NCI-H2171 (cell line): ENCODE measurements at places on chromosomes 11 and 22.

- no peak for DNase-seq
These were observed 475.4 kb upstream of the FAT3 start for GRCh38 chr11:91749251-91749650.

DNA sequence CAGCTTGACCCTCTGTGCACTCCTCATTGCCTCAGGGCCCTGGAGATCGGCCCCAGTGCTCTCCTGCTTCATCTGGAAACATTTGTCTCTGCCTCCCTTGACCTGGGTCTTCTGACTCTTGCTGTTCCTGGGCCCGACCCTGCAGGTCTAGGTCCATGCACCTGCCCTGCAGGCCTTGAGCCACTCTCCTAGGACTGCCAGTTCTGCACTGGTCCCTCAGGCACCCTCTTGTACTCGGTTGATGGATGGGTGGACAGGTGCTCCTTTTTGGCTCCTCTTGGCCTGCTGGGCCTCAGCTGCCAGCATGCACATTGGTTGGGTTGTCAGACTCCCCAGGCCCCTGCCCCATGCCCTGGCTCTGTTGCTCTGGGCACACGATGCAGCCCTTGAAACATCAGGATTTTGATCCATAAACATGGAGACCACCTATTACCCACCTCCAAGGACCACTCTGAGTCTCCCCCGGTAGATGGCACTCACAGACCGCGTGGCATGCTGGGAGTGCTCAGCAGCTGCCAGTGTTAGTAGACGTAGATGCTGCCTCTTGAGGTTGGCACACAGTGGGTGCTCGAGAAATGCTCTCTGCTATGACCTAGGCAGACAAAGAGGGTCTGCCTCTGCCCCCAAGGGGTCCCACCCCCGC is 20.2 kb upstream of the ACR start:
- DNase-seq = no peak

DNA sequence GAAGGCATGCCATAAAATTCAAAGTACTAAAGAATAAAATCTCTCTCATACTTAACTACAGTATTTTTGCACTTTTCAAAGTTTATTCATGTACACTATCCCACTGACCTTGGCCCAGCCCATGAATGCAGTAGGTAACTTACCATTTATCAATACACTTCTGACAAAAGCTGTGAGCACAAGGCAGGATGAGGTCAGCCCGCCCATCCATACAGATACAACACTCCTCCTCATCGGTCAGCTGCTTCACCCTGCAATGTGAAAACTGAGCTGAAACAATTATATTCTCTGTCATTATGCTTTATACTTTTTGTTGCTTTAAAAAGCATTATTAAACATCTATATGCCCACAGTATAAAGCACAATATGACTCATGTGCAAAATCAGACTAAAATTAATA is 22.1 kb downstream of the RNF141 start:
- no peak for DNase-seq

DNA sequence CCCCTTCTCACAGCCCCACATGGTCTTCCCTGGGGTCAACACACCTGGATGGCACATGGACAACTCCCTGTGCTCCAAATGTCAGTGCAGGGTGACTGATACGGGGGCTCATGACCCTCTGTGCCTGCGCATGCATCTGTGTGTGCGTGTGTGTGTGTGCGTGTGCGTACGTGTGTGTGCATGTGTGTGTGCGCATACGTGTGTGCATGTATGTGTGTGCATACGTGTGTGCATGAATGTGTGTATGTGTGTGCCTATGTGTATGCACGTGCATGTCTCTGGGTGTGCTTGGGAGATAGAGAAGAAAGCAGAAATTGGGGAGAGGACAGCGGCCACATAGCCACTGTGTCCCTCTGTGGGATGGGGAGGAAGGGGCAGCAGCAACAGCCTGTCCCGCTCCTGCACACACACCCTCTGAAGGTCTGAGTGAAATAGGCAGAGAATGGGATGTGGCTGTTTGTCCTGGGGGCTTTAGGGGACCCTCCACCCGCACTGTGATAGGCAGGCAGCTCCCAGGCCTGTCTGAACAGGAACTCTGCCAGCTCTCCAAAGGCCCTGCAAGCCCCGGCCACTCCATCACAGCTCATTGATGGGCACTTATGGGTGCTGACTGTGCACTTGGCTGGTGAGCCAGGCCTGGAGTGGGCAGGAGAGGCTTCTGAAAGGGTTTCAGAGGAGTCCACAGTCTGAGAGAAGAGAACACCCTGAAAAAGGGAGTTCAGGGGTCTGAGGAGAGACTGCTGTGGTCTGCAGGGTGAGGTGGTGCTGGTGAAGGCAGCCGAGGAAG is 28.7 kb upstream of the PICK1 start:
- no peak for DNase-seq

- no peak for DNase-seq
These were observed 53.5 kb upstream of the DBX1 start for GRCh38 chr11:20213790-20214189.

DNA sequence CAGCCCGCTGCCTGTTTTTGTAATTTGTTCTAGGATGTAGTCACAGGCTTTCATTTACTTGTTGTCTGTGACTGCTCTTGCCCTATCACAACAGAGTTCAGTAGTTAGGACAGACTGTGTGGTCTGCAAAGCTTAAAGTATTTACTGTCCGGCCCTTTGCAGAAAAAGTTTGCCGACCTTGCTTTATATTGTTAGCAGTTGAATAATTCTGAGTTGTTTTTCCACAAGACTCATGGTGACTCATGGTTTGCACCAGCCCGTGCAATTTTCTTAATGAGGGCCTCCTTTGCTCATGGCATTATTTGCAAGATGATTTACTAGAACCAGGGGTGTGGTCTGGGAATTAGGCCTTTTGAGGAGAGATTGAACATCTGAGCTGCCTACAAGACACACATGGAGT is 110.6 kb downstream of the SCN3B start:
- no peak for DNase-seq

- DNase-seq = no peak
These were observed 61.6 kb downstream of the SIK2 start for GRCh38 chr11:111663820-111664219.

- no peak for DNase-seq
These were observed 456.9 kb downstream of the DYNC2H1 start for GRCh38 chr11:103566116-103566515.

GRCh38 chr11:93250326-93250725 is 52.5 kb upstream of the SLC36A4 start:
- DNase-seq = no peak

DNA sequence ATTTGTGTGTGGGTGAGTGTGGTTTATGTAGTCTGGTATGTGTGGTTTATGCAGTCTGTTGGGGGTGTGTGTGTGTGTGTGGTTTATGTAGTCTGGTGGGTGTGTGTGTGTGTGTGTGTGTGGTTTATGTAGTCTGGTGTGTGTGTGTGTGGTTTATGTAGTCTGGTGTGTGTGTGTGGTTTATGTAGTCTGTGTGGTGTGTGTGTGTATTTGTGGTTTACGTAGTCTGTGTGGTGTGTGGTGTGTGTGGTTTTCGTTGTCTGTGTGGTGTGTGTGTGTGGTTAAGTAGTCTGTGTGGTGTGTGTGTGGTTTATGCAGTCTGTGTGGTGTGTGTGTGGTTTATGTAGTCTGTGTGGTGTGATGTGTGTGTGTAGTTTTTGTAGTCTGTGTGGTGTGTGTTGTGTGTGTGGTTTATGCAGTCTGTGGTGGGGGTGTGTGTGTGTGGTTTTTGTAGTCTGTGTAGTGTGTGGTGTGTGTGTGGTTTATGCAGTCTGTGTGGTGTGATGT is 26.2 kb upstream of the PARVG start:
- DNase-seq = no peak

- DNase-seq = no peak
These were observed 6.7 kb upstream of the SF1 start for GRCh38 chr11:64784813-64785581.

GRCh38 chr22:20093418-20094196 is 13.6 kb downstream of the DGCR8 start:
- DNase-seq = no peak

DNA sequence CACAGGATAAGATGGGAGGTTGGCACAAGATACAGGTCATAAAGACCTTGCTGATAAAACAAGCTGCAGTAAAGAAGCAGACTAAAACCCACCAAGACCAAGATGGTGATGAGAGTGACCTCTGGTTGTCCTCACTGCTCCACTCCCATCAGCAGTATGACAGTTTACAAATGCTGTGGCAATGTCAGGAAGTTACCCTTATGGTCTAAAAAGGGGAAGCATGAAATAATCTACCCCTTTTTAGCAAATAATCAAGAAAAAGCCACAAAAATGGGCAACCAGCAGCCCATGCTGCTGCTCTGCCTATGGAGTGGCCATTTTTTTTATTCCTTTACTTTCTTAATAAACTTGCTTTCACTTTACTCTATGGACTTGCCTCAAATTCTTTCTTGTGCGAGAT is 8.7 kb upstream of the PIWIL4 start:
- no peak for DNase-seq

DNA sequence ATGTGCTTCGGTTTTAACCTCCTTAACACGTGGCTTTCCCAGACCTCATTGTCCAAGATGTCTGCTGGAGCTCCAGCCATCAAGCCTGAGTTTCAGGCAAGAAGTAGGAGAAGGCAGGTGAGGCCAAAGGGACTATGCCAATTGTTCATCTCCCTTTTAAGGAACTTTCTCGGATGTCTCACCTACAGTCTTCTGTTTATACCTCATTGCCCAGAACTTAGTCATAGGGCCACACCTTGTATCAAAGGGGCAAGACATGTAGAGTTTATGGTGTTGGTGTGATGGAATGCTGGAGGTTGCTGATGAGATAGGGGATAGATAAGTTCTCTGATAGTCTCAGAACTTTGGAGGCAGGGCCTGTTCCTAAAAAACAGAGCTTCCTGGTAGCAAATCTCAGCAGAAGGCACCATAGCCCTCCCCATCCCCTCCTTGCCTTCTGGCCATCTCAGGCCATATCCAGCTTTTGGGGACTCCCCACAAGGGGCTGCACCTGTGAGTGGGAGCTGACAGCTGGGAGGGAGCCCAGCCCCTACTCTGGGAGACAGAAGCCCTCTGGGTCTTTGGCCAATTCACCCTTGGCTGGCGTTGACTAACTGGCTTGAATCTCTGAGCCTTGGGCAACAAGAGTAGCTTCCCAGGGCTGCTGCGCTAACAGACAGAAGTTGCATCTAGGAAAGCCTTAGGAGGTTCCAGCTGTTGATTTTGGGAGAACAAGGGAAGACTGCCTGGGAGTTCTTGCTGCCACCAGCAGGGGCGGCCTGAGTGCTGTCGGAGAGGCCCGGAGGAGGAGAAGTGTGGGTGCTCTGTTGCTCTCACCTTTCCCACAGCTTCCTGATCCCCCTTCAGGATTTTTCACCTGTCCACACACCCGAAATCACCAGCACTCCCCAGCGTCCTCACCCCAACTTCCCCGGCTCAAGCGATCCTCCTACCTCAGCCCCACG is 149.8 kb upstream of the THY1 start:
- DNase-seq = no peak

DNA sequence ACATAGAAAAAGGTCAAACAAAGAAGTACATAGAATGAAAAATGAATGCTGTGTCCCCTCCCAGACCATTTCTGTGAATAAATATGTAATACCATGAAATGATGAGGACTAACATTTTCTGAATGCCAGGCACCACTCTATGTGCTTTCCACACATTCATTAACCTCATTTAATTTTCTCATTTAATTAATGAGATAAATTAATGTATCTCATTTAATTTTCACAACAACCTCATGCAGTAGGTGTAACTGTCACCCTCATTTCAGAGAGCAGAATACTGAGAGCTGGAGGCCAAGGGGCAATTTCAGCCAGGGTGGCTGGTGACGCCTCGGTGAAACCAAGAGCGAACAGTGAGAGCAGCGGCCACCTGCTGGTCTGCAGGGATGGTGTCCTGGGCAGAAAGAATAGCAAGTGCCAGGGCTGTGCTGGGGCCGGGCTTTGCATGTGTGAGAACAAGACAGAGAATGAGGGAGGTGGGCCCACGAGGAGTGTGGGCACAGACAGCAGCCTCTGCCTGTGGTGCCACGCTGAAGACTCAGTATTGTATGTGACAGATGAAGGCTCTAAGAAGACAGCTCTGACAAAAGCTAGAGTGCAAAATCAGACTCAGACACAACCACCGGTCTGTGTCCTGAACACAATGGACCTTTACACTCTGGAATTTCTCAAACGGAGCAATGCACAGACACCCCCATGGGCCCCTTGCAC is 1.8 kb upstream of the SERPIND1 start:
- DNase-seq = no peak

- no peak for DNase-seq
These were observed at the start of gene DRD2 for GRCh38 chr11:113475160-113475761. Gene DRD2 (minus strand): TSS chr11:113475398. CDS start chr11:113424651, 50,747 bp downstream.

GRCh38 chr11:75822541-75822940 is 7.5 kb downstream of the UVRAG start:
- no peak for DNase-seq

GRCh38 chr22:48015701-48016100 is 1253.3 kb downstream of the TBC1D22A start:
- no peak for DNase-seq

GRCh38 chr11:20397281-20397680 is 9.8 kb downstream of the PRMT3 start:
- no peak for DNase-seq

DNA sequence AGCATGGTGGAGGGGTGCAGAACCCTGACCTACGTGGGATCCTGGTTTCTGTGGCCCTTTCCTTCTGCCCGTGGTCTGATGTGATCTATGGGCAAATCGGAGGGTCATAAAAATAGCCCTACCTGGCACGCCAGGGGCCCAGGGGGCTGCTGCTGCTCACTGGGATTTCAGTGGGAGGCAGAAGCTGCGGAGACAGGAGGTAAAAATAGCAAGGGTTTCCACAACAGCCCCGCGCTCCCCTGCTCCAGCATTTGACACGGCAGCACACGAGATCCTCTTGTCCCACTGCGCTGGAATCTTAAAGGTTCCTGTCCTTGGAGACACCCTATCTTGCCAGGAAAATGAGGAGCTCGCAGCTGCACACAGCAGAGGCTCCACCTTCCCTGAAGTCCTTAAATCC is 321.2 kb downstream of the CTTN start:
- DNase-seq = no peak

GRCh38 chr11:100863080-100863581 is 176.0 kb downstream of the ARHGAP42 start:
- no peak for DNase-seq

DNA sequence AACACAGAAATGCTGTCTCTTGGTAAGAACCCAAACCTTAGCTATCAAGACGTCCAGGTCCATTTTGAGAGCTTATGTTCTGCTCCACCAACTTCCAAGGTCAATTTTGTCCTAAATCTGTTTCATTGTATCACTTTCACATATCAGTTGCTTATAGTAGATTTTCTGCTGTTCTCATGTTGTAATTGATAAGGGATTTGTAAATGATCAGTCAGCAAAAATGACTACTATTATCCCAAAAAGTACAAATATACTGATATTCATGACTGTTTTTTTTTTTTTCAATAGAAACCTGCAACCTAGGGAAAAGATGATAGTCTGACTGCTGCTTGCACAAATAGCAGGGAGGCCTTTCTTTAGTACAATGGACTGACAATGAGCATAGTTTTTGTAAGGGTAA is 128.1 kb downstream of the ARHGAP20 start:
- DNase-seq = no peak

DNA sequence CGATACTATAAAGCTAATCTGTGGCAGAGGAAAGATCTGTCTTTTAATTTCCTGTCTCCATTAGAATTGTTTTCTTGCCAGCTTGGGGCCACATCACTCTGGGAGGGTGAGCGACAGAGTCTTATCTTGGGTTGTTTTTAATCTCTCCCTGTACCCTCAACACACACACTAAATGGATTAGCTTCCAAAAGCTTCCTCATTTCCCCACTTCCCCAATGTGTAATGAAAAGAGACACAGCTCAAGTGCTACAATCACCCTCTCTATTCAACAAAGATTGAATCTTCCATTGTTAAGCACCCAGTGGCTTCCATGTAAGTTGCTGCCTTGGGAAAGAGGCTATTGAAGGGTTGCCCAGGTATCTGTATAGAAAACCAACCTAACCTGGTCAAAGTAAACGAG is 6.1 kb upstream of the ASCL3 start:
- no peak for DNase-seq

GRCh38 chr11:124870430-124870829 is 5.2 kb downstream of the ROBO3 start:
- DNase-seq = no peak
